ENCODE measurements at places on chromosomes 5 and 9. TPM values are rescaled to one million over a fixed set of nuclear protein-coding genes. Genes with fewer than 3 reads are reported as not detected.

PPIC gene
- total RNA-seq = 92.8 TPM

DNA sequence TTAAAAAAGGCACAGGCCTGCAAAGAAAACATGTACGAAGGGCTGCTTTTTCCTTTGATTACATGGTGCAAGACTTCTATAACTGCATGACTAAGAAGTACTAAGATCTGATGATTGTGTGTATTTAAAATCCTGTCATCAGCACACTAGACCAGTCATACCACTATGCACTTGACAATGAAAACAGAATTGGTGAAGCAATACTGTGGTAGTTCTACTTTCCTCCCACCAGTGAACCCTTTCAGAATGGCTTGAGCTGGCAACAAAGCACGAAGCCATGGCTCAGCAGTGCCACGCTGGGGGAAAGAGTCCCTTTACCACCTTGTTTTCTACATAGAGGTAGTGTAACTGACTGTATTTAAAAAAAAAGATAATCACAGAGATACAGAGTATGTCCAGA is 49.0 kb upstream of the POU5F2 start:
- peaks cover 12% of the 10 kb centered on the region for H3K4me1 ChIP-seq
- no peaks in the 10 kb centered on the region for H3K27me3 ChIP-seq
- peak; percentile 2 for DNase-seq
- H3K27ac ChIP-seq = no peak overlapping the region

DNA sequence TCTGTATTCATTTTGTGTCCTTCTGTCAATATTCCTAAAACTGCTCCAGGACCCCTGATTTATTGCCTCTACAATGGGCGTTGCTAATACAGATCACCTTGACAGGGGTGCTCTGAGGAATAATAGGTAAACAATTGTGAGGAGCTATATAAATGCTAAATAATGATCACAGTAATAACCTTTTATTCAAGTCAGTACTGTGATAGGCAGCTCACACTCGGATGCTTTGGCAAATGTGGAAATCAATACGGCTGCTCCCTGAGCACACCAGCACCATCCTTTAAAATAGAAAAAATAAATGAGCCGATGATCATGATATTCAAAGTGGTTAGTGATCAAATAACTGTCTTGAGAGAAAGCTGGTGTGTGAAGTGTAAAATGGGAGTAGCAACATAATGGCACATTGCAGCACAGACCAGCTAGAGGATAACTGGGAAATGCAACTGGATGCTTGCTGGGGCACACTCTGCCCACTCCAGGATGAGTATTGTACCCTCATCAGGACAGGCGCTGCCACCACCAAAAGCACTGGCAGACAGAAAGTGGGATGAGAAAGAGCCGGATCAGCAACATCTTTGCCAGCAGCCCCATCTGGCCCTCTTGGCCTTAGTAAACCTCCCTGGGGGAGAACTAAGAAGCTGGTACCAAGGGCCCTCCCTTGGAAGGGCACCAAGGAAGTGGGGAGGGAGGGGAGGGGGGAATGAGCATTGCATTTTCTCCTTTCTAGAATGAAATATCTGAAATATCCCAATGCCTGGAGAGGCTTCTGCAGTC is 69.4 kb upstream of the SPATA31D4 start:
- no peaks in the 10 kb centered on the region for H3K27me3 ChIP-seq
- DNase-seq = no peak
- H3K4me3 ChIP-seq = no peak overlapping the region
- H3K4me1 ChIP-seq = peaks cover 6% of the 10 kb centered on the region
- H3K36me3 ChIP-seq = no peaks in the 10 kb centered on the region

- H3K27ac ChIP-seq = no peak overlapping the region
- DNase-seq = peak; percentile 77
- peaks cover 18% of the 10 kb centered on the region for H3K27me3 ChIP-seq
- peaks cover 13% of the 10 kb centered on the region for H3K36me3 ChIP-seq
- H3K4me1 ChIP-seq = no peaks in the 10 kb centered on the region
Measured at GRCh38 chr9:113296796-113297558, 6.2 kb downstream of the RNF183 start.

DNA sequence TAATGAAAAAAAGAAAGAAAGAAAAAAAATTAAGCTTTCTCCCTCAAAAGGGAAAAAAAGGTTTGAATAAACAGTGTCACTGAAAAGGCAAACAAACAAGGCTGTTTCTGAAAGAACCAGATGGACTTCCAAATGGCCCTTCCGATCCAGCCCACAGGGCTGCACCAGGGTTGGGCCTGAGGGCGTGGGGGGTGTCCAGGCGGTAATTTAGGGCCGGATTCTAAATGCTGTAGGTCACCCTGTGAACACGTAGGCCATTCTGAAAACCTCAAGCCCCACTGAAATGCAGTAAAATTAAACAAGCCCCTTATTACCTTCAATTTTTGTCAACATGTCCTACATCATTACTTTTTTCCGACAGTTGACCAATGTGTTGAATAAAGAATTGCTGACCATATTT is 132.1 kb downstream of the HSD17B3 start:
- peaks cover 12% of the 10 kb centered on the region for H3K27me3 ChIP-seq
- H3K4me1 ChIP-seq = no peaks in the 10 kb centered on the region
- no peaks in the 10 kb centered on the region for H3K36me3 ChIP-seq
- DNase-seq = no peak
- H3K27ac ChIP-seq = no peak overlapping the region
- H3K4me3 ChIP-seq = no peak overlapping the region
